ENCODE measurements at places on chromosomes 3 and 15. TPM values are rescaled to one million over a fixed set of nuclear protein-coding genes. Genes with fewer than 3 reads are reported as not detected.

Gene TRH
- total RNA-seq, result not detected

Gene GOLGA8S
- 0.05 TPM for total RNA-seq

Gene GALNT15
- total RNA-seq, result 1.3 TPM

Gene SIAH2
- 24.6 TPM for total RNA-seq

Gene SLC9C1
- not detected for total RNA-seq

Gene GP9
- total RNA-seq, result not detected

- no peaks in the 10 kb centered on the region for H3K27me3 ChIP-seq
- H3K4me1 ChIP-seq, result no peaks in the 10 kb centered on the region
- DNase-seq, result no peak
- H3K27ac ChIP-seq, result no peak overlapping the region
- no peak overlapping the region for H3K4me3 ChIP-seq
These were observed 336.3 kb upstream of the CFAP20DC start for GRCh38 chr3:59386165-59386564.

GRCh38 chr15:39270934-39271333, 309.9 kb upstream of the THBS1 start:
- no peaks in the 10 kb centered on the region for H3K27me3 ChIP-seq
- H3K36me3 ChIP-seq, result no peaks in the 10 kb centered on the region
- H3K4me3 ChIP-seq, result no peak overlapping the region
- H3K27ac ChIP-seq, result peak overlapping the region; percentile 84

GRCh38 chr3:129822241-129822640, 71.3 kb downstream of the TMCC1 start:
- no peak for DNase-seq
- no peaks in the 10 kb centered on the region for H3K36me3 ChIP-seq
- H3K4me1 ChIP-seq, result no peaks in the 10 kb centered on the region
- no peaks in the 10 kb centered on the region for H3K27me3 ChIP-seq
- no peak overlapping the region for H3K4me3 ChIP-seq
- H3K27ac ChIP-seq, result no peak overlapping the region

DNA sequence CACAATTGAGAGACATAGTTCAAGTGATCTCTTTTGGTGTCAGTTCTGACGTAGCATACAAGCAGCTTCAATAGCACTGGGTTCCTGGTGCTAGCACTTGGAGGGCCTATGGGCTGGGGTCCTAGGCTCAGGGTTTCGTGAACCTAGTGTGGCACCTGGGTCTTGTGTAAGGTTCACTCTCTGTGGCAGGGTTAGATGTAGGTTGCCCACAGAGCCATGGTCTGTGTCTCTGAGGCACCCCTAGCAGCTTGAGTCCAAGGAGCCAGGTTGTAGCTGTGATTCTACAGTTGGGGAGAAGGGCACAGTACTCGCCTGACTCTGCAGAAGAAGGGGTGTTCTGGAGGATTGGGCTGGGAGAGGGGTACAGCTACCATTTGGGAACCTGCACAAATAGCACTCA, 282.6 kb upstream of the LRRC3B start:
- H3K4me1 ChIP-seq, result no peaks in the 10 kb centered on the region
- H3K4me3 ChIP-seq, result no peak overlapping the region
- H3K36me3 ChIP-seq, result no peaks in the 10 kb centered on the region
- no peak overlapping the region for H3K27ac ChIP-seq
- DNase-seq, result no peak

DNA sequence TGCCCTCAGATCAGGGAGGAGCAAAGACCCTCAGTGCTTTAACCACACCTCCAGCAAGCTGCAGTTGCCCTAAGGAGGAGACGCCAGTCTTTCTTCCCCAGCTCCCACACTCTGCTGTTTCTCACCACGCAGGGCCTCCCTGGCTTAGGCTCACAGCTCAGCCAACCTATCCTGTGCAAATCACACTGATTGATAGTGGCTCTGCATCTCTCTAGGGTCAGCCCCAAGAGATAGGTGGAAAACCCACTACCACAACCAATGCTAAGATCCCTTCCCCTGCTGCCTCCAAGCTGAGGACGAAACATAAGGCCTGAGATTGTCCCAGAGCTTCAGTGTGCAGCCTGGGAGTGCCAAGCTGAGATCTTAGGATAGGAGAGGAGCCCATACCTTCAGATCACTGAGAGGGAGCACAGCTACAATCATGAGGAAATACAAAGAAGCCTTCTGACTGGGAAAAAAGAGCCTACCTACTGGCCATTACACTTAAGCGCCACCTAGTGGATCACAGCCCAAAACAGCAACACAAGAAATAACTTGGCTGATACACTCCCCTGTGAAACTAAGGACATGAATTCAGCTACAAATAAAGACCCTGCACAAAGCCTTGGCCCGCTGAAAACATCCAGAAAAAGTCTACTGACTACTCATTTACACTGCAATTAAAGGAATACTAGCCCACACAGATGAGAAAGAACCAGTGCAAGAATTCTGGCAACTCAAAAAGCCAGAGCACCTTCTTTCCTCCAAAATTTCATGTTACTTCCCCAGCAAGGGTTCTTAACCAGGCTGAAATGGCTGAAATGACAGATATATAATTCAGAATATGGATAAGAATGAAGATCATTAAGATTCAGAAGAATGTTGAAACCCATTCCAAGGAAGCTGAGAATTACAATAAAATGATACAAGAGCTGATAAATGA, 271.5 kb upstream of the DCBLD2 start:
- no peak overlapping the region for H3K4me3 ChIP-seq
- H3K27ac ChIP-seq, result no peak overlapping the region
- peak; percentile 56 for DNase-seq
- no peaks in the 10 kb centered on the region for H3K4me1 ChIP-seq

- H3K27ac ChIP-seq, result no peak overlapping the region
- H3K4me3 ChIP-seq, result no peak overlapping the region
- no peaks in the 10 kb centered on the region for H3K27me3 ChIP-seq
- H3K4me1 ChIP-seq, result peaks cover 5% of the 10 kb centered on the region
- peaks cover 97% of the 10 kb centered on the region for H3K36me3 ChIP-seq
These were observed 14.3 kb downstream of the SMC4 start for GRCh38 chr3:160413613-160414248.

GRCh38 chr3:144760831-144761230, 789.2 kb downstream of the DIPK2A start:
- H3K36me3 ChIP-seq, result no peaks in the 10 kb centered on the region
- H3K4me3 ChIP-seq, result no peak overlapping the region
- no peaks in the 10 kb centered on the region for H3K27me3 ChIP-seq
- no peaks in the 10 kb centered on the region for H3K4me1 ChIP-seq
- no peak for DNase-seq

- no peaks in the 10 kb centered on the region for H3K4me1 ChIP-seq
- no peaks in the 10 kb centered on the region for H3K36me3 ChIP-seq
- H3K27me3 ChIP-seq, result no peaks in the 10 kb centered on the region
These were observed 198.0 kb upstream of the PFN2 start for GRCh38 chr3:150168698-150169097.

DNA sequence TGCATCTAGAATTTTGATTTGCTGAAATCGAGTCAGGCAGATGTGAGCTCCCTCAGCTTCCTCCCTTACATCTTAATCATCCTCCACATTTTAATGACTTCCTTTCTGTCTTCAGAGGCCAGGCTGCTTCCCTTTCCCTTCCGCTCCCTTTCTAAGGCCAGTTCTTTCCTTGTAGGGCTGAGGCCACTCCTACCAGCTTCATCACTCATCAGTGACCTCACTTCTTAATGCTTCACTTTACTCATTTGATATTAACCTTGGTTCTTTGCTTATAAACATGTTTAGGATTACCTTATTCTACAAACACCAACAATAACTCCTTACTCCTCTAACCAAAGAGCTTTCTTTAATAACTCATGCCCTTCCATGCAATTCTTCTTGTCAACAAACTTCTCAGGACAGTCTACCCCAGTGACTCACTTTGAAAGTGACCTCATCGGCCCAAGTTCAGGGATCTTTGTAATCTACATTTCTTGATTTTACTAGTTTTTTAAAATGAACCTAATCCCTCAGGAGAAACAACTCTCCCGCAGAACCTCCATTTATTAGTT, 23.9 kb downstream of the ILDR1 start:
- H3K36me3 ChIP-seq, result no peaks in the 10 kb centered on the region
- no peak overlapping the region for H3K27ac ChIP-seq
- no peak overlapping the region for H3K4me3 ChIP-seq
- peaks cover 10% of the 10 kb centered on the region for H3K4me1 ChIP-seq
- no peak for DNase-seq
- no peaks in the 10 kb centered on the region for H3K27me3 ChIP-seq

Data from SJSA1 (cell line).